Right renal pelvis (tissue), 4 donors: ENCODE measurements at places on chromosomes 11 and 22.

DNA sequence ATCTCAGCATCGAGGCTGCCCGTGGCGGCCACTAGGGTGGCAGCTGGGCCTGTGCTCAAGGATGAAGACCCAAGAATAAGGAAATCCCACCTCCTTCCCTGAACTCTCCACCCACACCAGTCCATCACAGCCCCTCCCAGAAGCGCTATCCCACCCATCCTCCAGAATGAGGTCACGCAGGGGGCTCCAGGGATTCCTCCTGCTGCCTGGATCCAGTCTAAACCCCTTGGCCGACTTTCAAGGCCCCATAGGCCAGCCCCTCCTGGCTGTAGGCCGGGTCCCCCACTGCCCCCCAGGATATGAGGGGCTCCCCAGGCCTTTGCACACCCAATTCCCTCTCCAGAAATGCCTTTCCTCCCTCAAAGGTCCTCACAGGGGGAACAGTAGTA, 19.0 kb upstream of the SCGB1A1 start:
- no peak for DNase-seq

DNA sequence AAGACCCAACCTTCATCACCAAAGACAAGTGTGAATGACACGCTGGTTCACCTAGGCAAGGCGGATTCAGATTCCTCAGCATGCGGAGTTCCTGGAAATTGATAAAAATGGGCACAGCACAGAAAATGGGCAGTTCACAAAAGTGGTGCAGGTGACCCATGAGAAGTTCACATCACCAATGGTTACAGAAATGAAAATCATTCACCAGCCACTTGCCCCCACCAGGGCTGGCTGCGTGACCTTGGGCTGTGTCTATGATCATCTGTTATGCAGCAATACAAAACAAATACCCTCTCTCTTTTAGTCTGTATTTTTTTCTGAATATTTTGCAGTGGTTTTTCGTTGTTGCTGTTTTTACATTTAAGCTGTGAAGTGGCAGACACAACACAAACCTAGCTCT, 415.9 kb downstream of the TBC1D22A start:
- no peak for DNase-seq

- no peak for DNase-seq
Measured at GRCh38 chr11:46436113-46436512, 44.5 kb upstream of the CHRM4 start.

GRCh38 chr11:101466352-101466751, 117.5 kb downstream of the TRPC6 start:
- no peak for DNase-seq

DNA sequence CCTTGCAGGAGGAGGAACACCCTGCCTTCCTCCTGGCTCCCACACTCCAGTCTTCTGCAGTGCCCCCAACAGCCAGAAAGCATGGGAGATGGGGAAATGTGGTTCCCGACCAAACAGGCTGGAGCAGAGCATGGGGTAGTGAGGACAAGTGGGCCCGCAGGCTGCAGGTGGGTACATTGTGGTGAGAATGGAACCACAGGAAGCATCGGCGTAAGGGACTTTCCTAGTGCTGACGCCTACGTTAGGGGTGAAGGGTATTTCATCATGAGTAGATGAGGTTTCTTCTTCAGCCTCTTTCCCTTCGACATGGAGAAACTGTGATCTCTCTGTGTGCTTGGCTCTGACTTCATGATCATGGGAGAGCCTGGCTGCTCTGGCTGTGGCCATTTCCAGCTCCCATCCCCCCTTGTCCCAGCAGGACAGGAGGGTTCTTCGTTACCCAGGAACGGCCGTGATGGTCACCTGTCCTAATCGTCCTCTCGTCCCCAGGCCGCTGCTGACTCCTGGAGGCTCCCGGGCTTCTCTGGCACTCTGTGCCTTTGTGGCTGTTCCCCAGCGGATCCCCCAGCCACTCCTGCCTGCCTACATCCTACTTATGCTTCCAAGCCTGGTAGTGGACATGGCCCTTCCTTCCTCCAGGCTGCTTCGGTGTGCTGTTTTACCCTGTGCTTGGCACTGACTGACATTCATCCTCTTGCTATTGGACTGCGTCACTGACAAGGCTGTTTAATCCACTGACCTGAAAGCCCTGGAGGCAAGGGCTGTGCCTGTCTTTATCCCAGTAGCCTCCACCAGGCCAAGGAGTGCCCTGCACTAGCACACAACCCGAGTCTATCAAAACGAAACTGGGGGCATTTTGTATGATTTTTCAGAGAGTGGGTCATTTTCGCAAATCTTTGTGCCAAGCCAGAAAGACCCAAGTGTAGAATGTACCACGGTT, 65.2 kb upstream of the CECR2 start:
- DNase-seq: no peak

GRCh38 chr11:36467012-36467411, 43.1 kb downstream of the TRAF6 start:
- no peak for DNase-seq

- no peak for DNase-seq
Measured at GRCh38 chr11:126124231-126124661, 61.6 kb upstream of the CDON start.

DNA sequence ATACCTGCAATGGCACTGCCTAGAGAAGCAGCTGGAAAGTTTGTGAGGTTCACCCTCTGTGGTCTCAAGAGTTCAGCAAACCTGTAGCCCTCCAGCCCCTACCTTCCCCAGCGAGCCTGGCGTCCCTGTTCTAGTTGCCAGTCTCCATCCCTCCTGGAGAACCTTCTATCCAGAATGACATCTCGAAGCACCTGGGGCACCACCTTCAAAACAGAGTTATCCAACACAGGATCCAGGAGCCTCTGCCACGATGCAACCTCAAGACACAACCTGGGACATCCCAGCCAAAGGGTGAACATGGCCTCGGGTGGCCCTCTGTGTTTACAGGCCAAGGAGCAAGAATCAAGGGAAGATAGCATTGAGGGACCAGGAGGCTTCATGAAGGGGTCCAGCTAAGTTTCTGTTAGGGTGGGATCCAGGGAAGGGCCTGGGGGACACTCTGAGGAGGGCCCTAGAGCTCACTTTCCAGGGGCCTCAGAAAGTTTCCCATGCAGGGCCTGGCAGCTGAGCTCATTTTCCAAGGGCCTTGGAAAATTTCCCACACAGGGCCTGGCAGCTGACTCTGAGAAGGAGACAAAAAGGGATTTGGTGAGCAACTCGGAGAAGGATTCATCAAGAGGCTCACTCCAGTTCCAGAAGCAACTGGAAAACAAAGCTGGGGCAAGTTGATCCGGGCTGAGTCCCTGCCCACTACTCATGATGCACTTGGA, 36.9 kb upstream of the SYT13 start:
- DNase-seq: no peak

- no peak for DNase-seq
Measured at GRCh38 chr11:109422870-109423465, 978 bp downstream of the C11orf87 start.

GRCh38 chr11:124897674-124898262, at the start of gene ROBO4:
ROBO4 (minus strand) TSS chr11:124897865; CDS start chr11:124897795, 70 bp downstream.
- no peak for DNase-seq

DNA sequence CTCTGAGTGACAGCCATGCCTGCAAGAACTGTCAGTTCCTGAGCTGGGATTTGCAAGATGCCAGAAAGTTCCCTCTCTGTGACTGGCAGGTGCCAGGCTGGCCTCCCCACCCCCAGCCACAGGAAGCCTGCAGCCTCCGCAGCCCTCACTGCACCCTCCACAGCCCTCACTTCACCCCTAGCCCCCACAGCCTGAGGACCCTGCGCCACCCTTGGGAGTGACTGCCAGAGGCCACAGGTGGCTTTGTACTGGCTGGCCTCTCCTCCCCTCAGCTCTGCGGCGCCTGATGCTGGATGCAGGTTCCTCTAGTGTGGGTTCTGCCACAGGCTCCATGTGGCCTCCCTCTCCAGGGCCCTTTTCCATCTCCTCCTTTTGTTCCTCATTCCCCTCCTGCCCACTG, 28.7 kb downstream of the MPPED1 start:
- DNase-seq: no peak

DNA sequence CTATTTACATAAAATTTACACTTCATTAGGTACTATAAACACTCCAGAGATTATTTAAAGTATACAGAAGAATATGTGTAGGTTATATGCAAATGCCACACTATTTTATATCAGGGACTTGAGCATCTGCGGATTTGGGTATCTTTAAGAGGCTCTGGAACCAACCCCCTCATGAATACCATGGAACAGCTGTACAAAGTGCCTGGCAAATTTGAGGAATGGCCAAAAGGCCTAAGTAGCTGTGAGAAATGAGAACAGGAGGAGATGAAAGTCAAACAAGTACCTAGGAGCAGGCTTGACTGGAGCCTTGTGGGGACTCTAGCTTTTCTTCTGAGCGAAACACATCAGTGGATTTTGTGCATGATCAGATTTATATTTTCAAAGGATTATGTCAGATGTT, 149.3 kb downstream of the RBFOX2 start:
- no peak for DNase-seq

DNA sequence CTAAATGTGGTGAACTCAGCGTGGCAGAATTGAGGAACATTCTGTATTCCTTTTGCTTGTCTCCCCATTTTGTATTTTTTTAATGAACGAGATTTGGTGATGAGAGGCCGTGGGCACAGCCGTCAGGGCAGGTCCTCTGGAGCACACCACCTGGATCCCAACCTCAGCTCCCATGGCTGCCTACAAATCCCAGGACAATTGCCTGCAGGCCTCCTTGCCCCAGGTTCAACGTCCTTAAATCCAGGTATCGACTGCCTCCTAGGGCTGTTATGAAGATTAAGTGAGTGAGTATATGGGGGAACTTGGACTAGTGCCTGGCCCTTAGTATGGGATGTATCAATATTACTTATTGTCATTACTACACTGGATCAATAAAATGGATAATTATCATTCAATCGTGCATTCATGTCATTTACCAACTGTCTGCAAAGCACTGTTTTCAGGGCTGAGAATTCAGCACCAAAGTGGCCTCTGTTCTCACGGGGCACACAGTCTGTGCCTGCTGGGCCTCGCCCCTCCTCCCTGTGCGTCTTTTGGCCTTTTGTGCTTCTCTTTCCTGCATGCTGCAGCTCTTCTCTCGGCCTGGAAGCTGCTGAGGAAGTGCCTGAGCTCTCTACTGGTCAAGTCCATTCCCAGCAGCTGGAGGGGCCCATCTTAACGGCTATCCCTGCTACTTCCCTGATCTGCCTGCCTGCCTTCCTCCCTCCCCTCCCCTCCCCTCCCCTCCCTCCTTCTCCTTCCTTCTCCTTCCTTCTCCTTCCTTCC, 1343.7 kb downstream of the BRD1 start:
- DNase-seq: no peak

DNA sequence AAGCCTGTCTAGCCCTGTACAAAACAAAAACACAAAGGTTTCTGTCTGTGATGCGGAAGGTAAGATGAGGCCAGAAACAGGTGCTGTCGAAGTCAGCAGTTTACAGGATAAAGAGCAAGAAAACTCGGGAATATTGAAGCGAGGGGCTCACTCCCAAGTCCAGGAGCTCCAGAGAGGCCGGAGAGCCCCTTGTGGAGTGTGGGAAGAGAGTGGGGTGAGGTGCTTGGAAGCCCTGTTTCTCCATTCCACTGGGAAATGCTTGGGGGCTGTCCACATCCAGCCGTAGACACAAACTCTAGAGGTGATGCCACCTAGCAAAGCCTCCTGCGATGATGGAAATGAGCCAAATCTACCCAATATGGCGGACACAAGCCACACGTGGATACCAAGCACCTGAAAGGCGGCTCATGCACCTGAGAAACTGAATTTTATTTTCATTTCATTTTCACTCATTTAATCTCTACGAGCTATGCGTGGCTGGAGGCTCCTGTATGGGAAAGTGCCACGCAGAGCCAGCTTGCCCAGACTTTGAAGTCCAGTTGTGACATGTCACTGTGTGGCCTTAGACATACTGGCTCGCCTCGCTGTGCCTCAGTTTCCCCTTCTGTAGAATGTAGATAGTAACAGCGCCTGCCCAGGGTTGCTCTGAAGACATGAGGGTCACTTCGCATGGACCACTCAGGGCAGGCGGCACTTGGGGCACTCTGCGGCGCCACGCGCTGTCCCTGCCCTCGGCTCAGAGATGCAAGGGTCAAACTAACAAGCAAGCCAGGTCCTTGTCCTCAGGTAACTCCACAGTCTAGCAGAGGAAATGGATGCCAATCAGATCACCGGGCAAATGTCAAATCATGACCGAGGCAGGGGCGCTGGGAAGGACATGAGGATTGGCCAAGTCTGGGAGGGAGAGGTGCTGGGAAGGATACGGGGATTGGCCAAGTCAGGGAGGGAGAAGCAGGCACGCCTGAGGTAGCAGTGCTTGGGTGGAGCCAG, 684.7 kb downstream of the TBC1D22A start:
- no peak for DNase-seq

- no peak for DNase-seq
Measured at GRCh38 chr22:47354668-47355387, 592.4 kb downstream of the TBC1D22A start.

DNA sequence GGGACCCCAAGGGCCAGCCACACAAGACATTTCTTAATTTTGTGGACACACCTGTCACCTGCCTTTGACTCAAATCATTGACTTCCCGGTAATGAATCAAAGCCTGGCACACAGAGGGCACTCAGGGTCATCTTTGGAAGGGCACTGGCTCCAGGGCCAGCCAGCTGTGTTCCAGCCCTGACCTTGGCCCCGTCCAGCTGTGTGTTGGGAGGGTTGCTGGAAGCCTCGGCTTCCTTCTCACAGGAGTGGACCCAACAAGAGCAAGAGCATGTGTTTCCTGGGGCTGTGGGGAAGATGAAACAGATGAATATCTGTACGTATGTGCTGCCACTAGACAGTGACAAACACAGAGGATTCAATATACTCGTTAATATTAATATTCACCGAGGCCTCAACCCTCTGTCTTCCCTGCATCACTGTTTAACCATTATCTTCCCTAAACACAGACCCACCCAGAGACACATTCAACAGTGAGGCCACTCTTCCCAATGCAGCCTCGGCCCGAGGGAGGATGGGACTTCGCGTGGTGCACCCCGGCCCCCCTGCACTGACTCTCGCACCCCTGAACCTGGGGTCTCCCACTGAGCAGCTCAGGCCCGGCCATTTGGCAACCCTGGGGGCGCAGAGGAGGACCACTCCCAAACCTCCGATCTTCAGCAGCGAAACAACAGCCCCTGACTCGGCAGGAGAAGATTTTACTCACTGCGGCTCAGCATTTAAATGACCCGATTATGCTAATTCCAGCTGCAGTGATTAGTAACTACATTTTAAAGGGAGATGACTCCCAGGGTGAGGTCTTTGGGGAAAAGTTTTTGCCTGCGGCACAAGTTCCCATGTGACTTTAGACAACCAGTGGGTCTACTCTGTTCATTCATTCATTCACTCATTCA, 45.7 kb downstream of the PHF21B start:
- DNase-seq: no peak
